ENCODE measurements at places on chromosomes 1 and 21.

- no peaks in the 10 kb centered on the region for H3K27me3 ChIP-seq
- no peak overlapping the region for H3K4me3 ChIP-seq
- H3K27ac ChIP-seq: no peak overlapping the region
- DNase-seq: no peak
Measured at GRCh38 chr1:158323866-158324265, 7.5 kb downstream of the CD1B start.

DNA sequence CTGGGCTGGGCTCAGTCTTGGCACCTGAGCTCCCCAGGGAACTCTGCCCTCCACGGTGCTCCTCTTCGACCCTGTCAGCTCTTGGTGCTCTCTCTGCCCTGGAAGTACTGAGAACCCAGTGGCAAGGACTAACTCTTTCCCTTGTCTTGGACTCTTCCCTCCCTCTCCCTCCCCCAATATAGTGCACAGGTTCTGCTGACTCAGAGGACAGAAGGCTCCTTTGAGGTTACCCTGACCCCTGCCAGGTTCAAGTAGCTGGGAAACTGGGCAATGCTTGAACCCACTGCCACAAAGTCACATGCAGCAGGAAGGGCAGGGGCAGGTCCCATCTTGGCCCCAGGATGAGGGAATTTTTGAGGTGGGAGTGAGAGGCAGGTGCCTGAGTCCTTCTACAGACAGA lies 20.3 kb downstream of the KCNQ4 start:
- no peaks in the 10 kb centered on the region for H3K27me3 ChIP-seq
- no peak overlapping the region for H3K4me3 ChIP-seq
- peaks cover 12% of the 10 kb centered on the region for H3K4me1 ChIP-seq
- peak overlapping the region; percentile 59 for H3K27ac ChIP-seq

DNA sequence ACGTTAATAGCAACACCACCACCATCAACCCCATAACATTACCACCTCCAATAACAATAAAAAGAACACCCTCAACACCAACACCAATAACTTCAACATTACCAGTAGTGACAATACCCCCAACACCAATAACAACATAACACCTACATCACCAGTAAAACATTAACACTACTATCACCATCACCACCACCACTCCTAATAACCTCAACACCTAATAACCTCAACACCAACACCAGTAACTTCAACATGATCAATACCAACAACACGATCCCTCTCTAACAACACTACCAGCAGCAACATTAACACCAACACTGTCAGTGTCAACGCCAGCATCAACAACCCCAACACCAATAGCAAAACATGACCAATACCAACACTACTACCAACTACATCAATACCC lies 57.2 kb downstream of the TAS1R2 start:
- DNase-seq: no peak
- H3K27ac ChIP-seq: no peak overlapping the region
- H3K4me1 ChIP-seq: no peaks in the 10 kb centered on the region
- H3K36me3 ChIP-seq: no peaks in the 10 kb centered on the region

DNA sequence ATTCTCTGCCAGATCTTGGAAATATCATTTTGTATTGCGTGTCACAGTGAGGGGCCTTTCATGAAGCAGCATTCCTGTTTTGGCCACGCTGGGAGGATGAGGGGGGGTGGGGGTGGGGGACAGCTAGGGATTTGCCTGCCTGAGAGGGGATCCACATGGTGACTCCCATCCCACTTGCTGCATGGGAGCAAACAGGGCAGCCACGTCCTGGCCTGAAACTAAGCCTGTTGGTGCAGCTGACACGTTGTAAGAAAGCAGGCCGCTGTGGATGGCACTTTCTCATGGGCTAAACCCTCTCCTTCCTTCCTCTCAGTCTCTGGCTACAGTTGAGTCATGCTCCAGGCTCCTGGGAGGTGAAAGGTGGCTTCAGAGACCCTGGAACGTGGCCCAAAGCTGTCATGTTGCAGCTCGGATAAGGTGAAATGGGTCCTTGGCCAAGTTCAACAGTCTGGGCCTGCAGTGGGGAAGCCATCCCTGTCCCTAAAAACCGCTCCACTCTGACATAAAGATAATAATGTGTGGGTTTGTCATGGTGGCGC lies 346.7 kb upstream of the VAMP3 start:
- DNase-seq: peak; percentile 24
- no peak overlapping the region for H3K4me3 ChIP-seq
- peaks cover 10% of the 10 kb centered on the region for H3K4me1 ChIP-seq
- H3K27me3 ChIP-seq: no peaks in the 10 kb centered on the region
- H3K27ac ChIP-seq: no peak overlapping the region

- no peak overlapping the region for H3K4me3 ChIP-seq
- no peak for DNase-seq
- H3K36me3 ChIP-seq: no peaks in the 10 kb centered on the region
- H3K27ac ChIP-seq: no peak overlapping the region
- peaks cover 98% of the 10 kb centered on the region for H3K4me1 ChIP-seq
- no peaks in the 10 kb centered on the region for H3K27me3 ChIP-seq
Measured at GRCh38 chr21:33377221-33377920, 25.8 kb upstream of the IFNGR2 start.

DNA sequence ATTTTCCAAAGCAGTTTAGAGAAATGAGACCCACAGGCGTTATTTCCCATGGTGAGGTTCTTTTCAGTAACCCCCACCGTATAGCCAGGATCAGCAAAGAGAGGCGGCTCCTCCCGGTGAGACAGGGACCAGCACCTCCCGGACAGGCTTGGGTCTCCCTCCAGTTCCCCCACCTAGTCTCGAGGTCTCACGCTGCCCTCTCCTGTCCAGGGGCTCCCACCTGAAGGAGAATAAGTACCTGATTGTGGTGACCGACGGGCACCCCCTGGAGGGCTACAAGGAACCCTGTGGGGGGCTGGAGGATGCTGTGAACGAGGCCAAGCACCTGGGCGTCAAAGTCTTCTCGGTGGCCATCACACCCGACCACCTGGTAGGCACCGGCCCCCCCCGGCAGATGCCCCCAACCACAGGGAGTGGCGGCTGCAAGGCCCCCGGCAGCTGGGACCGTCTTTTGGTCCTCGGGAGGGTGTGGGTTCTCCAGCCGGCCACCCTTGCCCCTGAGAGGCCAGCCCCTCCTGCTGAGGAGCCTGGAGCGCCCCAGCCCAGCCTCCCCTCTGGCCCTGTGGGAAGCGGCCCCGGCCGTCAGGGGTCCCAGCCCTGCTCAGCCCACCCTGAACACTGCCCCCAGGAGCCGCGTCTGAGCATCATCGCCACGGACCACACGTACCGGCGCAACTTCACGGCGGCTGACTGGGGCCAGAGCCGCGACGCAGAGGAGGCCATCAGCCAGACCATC lies 4.9 kb downstream of the COL6A1 start:
- no peaks in the 10 kb centered on the region for H3K27me3 ChIP-seq
- no peak overlapping the region for H3K4me3 ChIP-seq
- peak; percentile 65 for DNase-seq
- H3K36me3 ChIP-seq: no peaks in the 10 kb centered on the region
- no peak overlapping the region for H3K27ac ChIP-seq
- H3K4me1 ChIP-seq: peaks cover 13% of the 10 kb centered on the region

- no peaks in the 10 kb centered on the region for H3K4me1 ChIP-seq
- DNase-seq: no peak
- H3K36me3 ChIP-seq: no peaks in the 10 kb centered on the region
- H3K4me3 ChIP-seq: no peak overlapping the region
Measured at GRCh38 chr1:201381130-201381529, 3.6 kb upstream of the TNNT2 start.

- no peak overlapping the region for H3K27ac ChIP-seq
Measured at GRCh38 chr1:1197551-1198422, 8.6 kb downstream of the TNFRSF18 start.

DNA sequence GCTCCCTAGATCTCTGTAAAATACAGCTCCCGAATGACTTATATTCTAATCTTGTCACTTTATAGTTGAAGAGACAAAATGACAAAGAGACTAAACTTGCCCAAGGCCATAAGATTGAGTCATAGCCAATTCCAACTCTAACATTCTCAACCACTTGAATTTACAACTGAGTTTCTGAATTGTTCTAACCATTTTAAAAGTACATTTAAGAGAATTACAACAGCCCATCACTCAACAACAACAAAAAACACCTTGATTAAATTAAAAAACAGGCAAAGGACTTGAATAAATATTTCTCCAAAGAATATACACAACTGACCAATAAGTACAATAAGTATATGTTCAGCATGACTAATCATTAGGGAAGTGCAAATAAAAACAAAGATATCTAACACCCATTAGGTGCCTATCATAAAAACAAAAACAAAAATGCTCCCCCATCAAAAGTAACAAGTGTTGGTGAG lies 8.7 kb upstream of the ADCY10 start:
- H3K4me3 ChIP-seq: no peak overlapping the region
- H3K27ac ChIP-seq: no peak overlapping the region
- H3K27me3 ChIP-seq: no peaks in the 10 kb centered on the region
- no peaks in the 10 kb centered on the region for H3K4me1 ChIP-seq
- DNase-seq: no peak

GRCh38 chr1:18365099-18365705 lies 115.5 kb upstream of the KLHDC7A start:
- no peaks in the 10 kb centered on the region for H3K4me1 ChIP-seq
- H3K27ac ChIP-seq: no peak overlapping the region
- DNase-seq: no peak
- peaks cover 60% of the 10 kb centered on the region for H3K27me3 ChIP-seq

DNA sequence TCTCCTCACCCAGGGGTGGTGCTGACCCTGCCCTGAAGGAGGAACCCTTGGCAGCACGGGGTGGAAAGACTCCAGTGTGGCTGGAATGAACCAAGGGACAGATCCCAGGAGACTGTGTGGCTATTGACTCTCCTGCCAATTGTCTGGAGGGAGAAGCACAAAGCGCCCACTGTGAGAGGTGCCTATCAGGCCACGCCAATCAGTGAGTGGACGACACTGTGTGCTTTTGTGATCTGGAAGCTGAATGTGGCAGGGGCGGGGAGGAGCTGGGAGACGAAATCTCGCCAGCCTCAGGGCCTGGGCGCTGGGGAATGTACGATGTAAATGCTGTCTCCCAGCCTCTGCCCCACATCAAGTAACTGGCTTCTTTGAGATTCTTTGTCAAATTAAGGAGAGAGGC lies 167.1 kb downstream of the ZBTB18 start:
- H3K27me3 ChIP-seq: no peaks in the 10 kb centered on the region
- no peaks in the 10 kb centered on the region for H3K4me1 ChIP-seq
- H3K36me3 ChIP-seq: no peaks in the 10 kb centered on the region
- no peak for DNase-seq

DNA sequence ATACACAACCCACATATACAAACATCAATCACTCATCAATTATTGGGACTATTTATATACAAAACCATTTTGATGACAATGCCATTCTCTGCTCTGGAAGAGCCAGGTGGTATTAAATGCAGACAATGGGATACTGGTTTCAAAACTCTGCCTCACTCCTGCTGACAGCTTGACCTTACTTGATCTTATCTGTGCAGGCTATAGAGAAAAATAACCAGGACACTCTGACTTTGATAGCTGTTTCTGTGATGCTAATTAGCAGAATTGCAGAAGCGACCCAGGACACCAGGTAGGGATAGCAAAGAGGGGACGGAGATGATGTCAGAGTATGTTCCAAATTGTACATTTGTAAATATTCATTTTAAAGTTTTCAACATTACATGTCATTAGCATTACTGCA lies 89.5 kb downstream of the OLFM3 start:
- H3K27me3 ChIP-seq: no peaks in the 10 kb centered on the region
- no peaks in the 10 kb centered on the region for H3K4me1 ChIP-seq
- no peak overlapping the region for H3K27ac ChIP-seq
- H3K4me3 ChIP-seq: no peak overlapping the region

- no peaks in the 10 kb centered on the region for H3K27me3 ChIP-seq
- H3K36me3 ChIP-seq: no peaks in the 10 kb centered on the region
- DNase-seq: no peak
- H3K4me3 ChIP-seq: no peak overlapping the region
- H3K27ac ChIP-seq: no peak overlapping the region
Measured at GRCh38 chr1:55618199-55618598, 403.0 kb upstream of the USP24 start.

DNA sequence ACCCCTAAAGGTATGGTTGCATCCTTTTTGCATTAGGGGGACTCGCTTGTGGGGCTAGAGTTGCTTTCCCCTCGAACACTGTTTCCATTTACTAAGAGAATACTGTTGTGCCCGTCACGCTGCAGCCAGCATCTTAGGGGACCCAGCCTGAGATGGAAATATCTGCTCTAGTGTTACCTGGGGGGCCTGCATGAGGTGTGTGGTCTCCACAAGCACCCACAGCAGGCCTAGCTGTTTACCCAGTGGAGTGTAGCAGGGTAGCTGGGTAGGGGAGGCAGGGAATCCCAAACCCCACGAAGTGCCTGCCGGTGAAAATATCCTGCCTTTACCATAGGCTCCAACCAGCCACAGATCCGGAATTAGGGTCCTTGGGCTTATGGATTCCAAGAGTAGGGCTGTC lies 303.6 kb downstream of the PTPRU start:
- no peaks in the 10 kb centered on the region for H3K27me3 ChIP-seq
- no peak overlapping the region for H3K4me3 ChIP-seq
- no peaks in the 10 kb centered on the region for H3K36me3 ChIP-seq
- peak; percentile 18 for DNase-seq
- no peaks in the 10 kb centered on the region for H3K4me1 ChIP-seq

- no peak overlapping the region for H3K27ac ChIP-seq
- no peak for DNase-seq
- no peaks in the 10 kb centered on the region for H3K4me1 ChIP-seq
- peaks cover 39% of the 10 kb centered on the region for H3K36me3 ChIP-seq
- no peak overlapping the region for H3K4me3 ChIP-seq
Measured at GRCh38 chr1:20948101-20948500, 161.0 kb upstream of the HP1BP3 start.

- H3K36me3 ChIP-seq: no peaks in the 10 kb centered on the region
- H3K4me1 ChIP-seq: no peaks in the 10 kb centered on the region
- H3K27me3 ChIP-seq: no peaks in the 10 kb centered on the region
Measured at GRCh38 chr1:214583113-214583512, 19.9 kb upstream of the CENPF start.

DNA sequence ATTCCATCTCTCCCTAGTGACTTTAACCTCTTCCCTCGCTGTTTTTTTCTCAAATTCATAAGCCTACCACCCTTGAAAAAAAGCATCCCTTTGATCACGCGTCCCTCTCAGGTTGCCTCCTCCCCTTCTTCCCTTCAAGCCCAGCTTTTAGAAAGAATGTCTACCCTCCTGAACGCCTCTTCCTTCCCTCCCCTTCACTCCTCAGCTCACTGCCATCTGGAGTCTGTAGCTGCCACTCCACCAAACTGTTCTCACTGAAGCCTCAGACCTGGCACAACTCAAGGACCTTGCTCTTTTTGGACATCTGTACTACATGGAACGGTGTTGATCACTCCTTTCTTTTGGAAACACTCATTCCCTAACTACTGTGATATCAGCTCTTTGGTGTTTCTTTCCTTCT lies 80.6 kb downstream of the SLC25A24 start:
- H3K4me3 ChIP-seq: no peak overlapping the region
- H3K4me1 ChIP-seq: peaks cover 3% of the 10 kb centered on the region
- no peaks in the 10 kb centered on the region for H3K27me3 ChIP-seq
- no peak for DNase-seq
- H3K36me3 ChIP-seq: no peaks in the 10 kb centered on the region

- no peak for DNase-seq
- no peak overlapping the region for H3K4me3 ChIP-seq
- no peak overlapping the region for H3K27ac ChIP-seq
- H3K4me1 ChIP-seq: no peaks in the 10 kb centered on the region
Measured at GRCh38 chr1:61204528-61204927, 122.2 kb downstream of the NFIA start.

Data from spleen (tissue), 13 donors.